ENCODE measurements at places on chromosomes 2 and 18.
A peak's percentile ranks its signal among the peaks of the same experiment; 100 is the strongest.

- H3K36me3 ChIP-seq: peaks cover 29% of the 10 kb centered on the region
- peak overlapping the region; percentile 15 for H3K4me3 ChIP-seq
- peaks cover 96% of the 10 kb centered on the region for H3K4me1 ChIP-seq
- H3K27me3 ChIP-seq: no peaks in the 10 kb centered on the region
- H3K27ac ChIP-seq: peak overlapping the region; percentile 97
- peak; percentile 100 for DNase-seq
These were observed 19.3 kb downstream of the SPEG start for GRCh38 chr2:219453671-219454590.

- peaks cover 22% of the 10 kb centered on the region for H3K27me3 ChIP-seq
- H3K4me3 ChIP-seq: no peak overlapping the region
- H3K36me3 ChIP-seq: no peaks in the 10 kb centered on the region
- no peaks in the 10 kb centered on the region for H3K4me1 ChIP-seq
- no peak for DNase-seq
These were observed 152.8 kb downstream of the TFCP2L1 start for GRCh38 chr2:121132054-121132761.

DNA sequence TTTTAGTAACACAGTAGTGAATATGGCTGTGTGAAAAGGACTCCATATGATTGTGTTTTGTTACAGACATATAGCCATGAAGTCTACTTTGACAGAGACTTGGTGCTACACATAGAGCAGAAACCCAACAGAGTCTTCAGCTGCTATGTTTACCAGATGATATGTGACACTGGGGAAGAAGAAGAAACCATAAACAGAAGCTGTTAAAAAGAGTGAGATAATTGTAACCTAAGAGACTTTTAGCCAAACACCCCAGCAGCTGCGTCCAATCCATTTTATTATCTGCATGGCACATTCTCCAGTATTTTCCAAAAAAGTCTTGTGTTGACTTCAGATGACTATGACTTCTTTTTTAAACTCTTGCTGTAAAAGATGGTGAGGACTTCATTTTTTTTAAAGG, 41.4 kb upstream of the CYBRD1 start:
- no peaks in the 10 kb centered on the region for H3K27me3 ChIP-seq
- H3K4me3 ChIP-seq: no peak overlapping the region
- no peak for DNase-seq

GRCh38 chr2:98063291-98063854, 23.6 kb upstream of the VWA3B start:
- no peak overlapping the region for H3K27ac ChIP-seq
- no peaks in the 10 kb centered on the region for H3K27me3 ChIP-seq
- no peaks in the 10 kb centered on the region for H3K4me1 ChIP-seq

Data from tibial artery (tissue), 4 donors.